ENCODE measurements at places on chromosomes 12 and 14.

- DNase-seq: peak; percentile 81
Measured at GRCh38 chr14:23551266-23552028, at the start of gene ZFHX2. Gene ZFHX2, minus strand, starts transcription at chr14:23551765. Its CDS starts 16,440 bp downstream, at chr14:23535325.

DNA sequence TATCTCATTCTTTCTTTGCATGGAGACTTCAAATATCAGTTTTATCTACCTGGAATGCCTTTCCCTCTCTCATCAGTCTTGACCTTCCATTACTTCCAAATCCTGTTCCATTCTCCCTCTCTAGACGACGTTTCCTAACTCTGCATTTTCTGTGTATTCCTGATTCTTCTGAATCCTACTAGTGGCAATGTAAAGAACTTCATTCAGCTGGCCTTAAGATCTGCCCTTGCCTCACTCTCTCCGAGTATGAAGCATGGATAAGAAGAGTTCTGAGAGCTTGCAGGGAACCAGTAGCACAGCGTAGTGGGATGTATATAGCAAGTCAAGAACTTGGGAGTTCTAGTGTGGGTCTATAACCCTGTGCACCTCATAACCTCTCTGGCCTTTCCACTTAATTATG is 68.5 kb upstream of the HOXC13 start:
- no peak for DNase-seq

GRCh38 chr14:50768680-50769079 is 62.3 kb downstream of the NIN start:
- no peak for DNase-seq

- DNase-seq: no peak
Measured at GRCh38 chr14:98014851-98015615, 1217.9 kb downstream of the VRK1 start.

- no peak for DNase-seq
Measured at GRCh38 chr14:31692376-31692781, 131.2 kb downstream of the NUBPL start.

DNA sequence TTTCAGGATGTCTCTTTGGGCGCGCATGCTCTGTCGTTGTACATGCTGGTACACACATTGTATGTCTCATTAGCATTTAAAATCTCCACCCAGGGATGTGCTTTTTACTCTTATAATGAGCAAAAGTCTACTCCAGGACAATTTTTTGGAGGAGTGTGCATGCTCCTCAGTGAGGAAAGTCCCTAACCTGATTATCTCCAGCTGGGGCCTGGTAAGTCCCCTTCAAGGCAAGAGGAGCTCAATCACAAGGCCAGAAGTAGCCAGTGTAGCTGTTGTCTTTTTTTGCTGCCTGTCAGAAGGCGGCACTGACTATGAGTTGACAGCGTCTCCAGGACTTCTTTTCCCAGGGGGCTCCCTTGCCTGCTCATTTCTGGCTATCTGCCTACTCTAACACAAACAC is 218.3 kb upstream of the CNTN1 start:
- DNase-seq: no peak

DNA sequence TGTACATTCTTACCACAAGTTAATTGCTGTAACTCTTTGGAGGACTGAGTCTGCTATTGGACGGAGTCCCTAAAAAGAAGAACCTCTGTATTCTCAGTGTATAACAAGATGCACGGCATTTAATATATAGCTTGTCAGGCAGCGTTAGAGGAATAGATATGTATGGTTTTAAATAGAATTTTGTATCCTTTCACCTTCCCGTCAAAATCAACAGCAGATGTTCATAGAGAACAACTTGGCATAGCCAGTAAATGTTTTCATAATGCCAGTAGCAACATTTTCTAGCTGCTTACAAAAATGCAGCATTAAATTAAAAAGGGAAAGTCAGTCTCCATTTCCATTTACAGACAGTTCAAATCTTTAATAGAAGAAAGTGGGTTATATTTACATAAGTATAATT is 6.8 kb downstream of the SCYL2 start:
- DNase-seq: no peak

GRCh38 chr12:29782285-29782870 is 1.4 kb downstream of the TMTC1 start:
- no peak for DNase-seq

- peak; percentile 18 for DNase-seq
Measured at GRCh38 chr12:111056618-111057521, 136.5 kb upstream of the MYL2 start.

DNA sequence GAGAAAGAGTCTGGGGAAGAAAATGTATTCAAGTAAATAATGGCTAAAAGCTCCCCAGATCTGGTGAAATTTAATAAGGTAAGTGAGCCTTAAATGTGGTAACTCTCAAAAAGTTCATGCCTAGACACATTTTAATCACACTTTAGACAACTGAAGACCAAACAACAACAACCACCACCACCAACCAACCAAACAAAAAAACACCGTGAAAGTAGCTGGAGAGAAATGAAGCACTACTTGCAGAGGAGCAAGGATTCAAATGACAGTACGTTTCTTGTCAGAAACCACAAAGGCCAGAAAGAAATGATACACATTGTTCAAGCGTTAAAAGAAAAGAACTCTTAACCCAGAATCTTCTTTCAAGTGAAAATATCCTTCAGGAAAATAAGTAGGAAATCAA is 208.3 kb downstream of the MYRFL start:
- no peak for DNase-seq

DNA sequence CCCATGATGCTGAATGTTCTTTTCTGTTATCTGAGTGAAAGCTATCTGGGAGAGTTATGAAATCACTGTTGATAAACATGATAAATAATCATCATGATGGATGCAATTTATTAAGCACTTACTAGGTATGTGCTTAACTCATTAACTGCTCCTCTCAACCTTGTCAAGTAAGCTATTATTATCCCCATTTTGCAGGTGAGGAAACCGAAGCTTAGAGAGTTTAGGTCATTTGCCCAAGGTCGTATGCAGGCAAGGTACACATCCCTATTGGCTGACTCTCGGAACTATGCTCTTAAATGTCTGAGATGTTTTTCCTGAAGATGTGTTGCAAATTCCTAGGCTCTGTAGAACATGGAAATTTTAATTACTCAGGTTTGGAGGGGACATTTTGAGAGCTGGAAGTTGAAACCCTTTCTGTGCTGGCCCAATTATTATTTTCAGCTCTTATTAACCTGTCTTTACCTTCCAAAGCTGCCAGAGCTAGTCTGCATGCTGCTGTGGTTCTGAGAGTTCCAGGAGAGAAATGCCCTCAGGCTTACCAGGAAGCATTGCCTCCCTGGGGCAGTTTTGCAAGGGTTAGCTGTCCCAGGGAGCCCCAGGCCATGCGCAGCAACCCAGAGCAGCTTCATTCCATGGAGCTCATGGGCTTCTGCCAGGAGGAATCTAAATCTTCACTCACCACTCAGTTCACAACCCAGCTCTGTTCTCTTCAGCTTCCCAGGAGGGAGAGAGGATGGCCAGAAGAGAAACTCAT is 55.6 kb upstream of the OAS1 start:
- no peak for DNase-seq

DNA sequence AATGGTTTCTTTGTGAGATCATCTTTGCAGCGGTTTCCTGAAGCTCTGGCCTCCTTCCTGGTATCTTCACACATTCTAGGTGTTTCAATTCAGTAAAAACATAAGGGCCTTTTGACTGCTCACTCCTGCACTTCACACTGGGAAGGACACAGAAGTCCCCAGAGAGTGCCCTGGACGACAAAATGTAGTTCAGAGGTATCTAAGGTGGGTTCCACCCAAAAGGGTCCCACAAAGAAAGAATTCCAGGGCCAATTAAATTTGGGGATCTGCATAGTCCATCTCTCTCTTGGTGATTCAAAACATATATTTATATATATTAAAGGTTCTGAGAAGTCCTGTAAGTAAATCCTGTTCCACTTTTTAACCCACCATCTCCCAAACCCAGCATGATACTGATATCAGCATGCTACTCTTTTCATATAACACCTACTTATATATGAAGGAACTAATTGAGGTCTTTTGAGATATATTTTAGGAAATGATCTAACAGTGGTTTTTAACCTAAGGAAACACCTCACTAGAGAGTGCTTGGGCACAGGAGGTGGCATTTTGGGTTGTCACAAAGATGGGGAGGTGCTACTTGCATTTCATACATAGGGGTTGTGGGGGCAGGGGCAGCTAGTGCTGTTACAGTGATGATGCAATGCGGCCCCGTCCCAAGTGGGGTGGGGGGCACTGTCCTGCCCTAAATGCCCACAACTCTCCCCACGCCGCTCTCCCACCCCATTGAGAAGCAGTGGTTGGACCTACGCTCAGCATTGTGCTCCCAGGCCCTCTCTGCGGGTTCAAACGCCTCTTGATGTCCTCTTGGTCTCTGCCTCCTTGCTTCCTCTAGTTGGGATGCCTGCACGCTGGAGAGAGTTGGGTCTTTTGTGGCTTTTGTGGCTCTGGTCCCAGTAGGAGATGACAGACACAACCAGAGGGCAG is 109.4 kb downstream of the ARF6 start:
- DNase-seq: peak; percentile 32

DNA sequence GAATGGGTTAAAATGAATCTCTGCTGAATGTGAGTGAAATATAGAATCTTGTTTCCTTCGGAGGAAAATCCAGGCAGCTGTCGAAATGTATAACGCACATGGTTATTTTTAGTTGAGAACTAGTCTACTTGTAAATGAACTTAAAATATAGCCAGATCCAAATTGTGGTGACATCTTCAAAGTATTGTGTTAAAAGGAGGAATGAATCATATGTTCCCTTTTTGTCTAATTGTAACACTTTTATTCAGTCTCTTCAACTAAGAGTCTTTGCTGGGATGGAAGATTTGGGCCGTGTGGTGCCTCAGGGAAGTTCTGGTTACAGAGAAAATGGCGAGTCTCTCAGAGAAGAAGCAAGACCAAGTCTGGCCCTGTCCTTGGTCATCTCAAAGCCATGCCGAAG is 82.5 kb downstream of the SLC4A8 start:
- DNase-seq: no peak

DNA sequence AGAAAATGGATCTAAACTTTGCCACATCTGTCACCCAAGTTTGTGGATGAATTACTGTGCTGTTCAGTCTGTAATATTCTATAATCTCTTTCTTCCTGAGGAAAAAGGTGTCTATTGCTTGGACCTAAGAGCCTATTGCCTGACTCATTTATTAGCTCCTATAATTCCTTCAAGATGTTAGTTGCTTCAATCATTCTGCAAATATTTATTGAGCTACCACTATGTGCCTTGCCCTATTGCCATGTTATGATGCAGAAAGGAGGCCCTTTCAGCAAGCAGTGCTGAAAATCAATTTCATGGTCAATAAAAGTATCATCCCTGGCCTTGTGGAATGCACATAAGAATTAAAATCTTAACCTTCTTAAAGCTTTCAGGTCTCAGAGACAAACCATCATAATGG is 113.6 kb downstream of the CCER1 start:
- no peak for DNase-seq

DNA sequence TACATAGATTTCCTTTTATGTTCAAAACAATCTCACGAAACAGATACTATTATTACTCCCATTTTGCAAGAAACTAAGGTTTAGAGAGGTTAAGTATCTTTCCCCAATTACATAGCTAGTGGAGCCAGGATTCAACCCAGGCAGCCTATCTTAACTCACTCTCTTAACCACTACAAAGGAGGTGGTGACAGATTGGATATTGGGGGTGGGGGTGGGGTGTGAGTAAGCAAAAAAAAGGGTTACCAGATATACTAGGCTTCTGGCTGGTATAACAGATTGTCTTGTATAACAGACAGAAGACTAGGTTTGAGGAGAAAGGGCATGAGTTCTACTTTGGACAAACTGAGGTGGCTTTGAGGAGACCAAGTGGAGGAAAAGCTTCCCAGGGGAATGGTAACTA is 2.1 kb downstream of the GMFB start:
- no peak for DNase-seq

DNA sequence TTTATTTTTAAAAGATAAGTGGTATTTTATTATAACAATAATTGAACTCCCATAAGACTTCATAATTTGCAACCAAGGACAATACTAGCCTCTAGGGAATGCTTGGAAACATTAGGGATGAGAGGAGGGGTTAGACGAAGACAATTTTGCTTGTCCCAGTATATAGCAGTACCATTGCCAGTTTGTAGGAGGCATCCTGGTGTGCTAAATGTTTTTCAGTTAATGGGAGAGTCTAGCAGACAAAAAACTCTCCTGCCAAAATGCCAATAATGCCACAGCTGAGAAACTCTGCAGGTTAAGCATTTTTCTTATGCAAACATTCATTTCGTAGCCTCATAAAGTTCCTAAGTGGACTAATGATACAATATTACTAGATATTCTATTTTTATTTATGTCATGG is 38.1 kb downstream of the RASSF9 start:
- DNase-seq: no peak

DNA sequence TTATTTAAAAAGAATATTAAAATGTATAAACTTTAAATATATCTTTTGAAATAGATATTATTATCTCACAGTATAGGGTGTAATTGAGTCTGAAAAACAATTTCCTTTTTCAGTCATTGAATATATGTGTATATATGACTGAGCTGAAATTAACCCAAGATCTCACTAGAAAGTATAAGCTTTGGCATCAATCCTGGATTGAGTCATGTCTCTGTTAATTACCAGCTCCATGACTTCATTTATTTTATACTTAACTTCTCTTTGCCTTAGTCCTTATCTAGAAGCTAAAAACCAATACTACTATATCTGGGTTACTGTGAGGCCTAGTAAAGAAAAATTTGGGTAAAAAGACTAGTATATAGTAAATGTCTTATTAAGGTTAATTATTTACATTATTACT is 1020.3 kb downstream of the LRFN5 start:
- no peak for DNase-seq

GRCh38 chr12:71024827-71025226 is 104.3 kb upstream of the PTPRR start:
- no peak for DNase-seq

GRCh38 chr14:60933920-60934655 is 46.8 kb downstream of the TRMT5 start:
- DNase-seq: no peak

GRCh38 chr14:71300566-71301330 is 393.5 kb downstream of the PCNX1 start:
- no peak for DNase-seq
